Glomerular endothelial cell (primary cell): ENCODE measurements at places on chromosomes 3 and 15. TPM values are rescaled to one million over a fixed set of nuclear protein-coding genes. Genes with fewer than 3 reads are reported as not detected.

The SI gene
- not detected in 2 replicates for total RNA-seq

DNA sequence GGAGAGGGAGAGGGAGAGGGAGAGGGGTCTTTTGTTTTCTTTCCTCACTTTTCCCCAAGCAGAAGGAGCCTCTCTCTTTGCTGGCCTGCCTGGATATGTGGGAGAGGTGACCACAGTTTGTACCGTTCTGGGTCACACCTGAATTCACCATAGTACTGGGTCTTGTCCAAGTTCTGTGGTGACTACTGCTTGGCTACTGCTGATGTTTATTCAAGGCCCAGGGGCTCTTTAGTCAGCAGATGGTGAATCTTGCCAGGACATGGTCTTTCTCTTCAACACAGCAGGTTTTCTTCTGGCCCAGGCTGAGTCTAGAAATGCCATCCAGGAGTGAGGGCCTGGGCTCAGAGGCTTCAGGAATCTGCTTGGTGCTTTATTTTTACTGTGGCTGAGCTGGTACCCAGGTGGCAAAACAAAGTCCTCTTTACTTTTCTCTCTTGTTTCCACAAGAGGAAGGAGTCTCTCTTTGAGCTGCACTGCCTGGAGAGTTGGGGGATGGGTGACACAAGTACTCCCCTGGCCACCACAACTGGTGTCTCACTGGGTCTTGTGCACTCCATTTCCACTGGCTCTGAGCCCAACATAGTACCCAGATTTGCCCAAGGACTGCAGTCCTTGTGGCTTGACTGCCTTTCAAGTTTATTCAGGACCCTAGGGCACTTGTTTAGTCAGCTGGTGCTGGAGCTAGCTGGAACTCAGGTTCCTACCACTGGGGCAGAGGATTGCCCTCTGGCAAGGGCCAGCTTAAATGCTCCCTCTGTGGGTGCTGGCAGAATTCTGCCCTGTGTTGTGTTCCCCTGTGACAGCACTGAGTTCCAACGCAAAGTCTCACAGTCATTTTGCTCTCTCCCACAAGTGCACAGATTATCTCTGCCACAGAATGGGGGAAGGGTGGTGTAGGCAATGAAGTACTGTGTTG lies 16.8 kb upstream of the CCNDBP1 start:
- no peak for DNase-seq

DNA sequence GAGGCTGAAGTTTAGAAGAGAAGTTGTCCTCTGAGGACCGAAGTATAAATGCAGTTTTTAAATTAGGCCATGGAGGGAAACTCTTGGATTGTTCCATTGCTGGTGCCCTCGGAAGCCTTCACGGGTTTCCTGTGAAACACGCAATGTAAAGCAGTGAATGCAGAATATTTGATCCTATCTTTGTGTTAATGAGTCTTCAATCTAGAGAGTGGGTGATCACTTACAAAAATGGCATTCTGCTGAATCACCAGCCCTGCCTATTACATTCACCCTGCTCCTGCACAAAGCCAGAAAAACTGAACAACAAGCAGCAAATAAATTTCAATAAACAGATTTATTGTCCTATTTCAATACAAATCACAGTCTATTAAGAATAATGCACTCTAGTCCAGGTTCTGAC lies 1063.9 kb downstream of the FHIT start:
- no peak for DNase-seq

The CCDC80 gene
- 7.6 and 16.2 TPM in 2 replicates for total RNA-seq

- DNase-seq = no peak
Observed at GRCh38 chr3:68447885-68448284, 484.5 kb downstream of the TAFA4 start.

The ARHGEF26 gene
- 0.92 and 4.6 TPM in 2 replicates for total RNA-seq

DNA sequence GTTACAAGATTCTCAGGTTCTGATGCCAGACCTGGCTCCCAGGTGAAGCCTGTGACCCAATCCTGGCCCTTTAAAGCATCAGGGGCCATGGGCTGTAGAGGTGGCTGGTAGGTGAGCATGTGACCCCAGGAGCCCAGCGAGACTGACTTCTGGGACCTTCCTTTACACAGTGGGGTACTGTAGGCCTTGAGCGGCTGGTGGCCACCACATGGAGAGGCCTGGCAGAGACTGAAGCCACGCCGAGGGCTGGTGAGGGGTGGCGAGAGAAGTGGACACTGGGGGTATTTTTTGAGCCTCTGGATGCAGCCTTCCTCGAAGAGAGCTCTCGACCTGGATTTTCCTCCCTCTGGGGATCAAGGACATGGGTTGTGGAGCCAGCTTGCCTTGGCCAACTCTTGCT lies 71.2 kb upstream of the ITGA11 start:
- DNase-seq = no peak

The LMLN gene
- total RNA-seq = 6.9 and 7.4 TPM in 2 replicates

The NDN gene
- 47.8 and 63.3 TPM in 2 replicates for total RNA-seq
